ENCODE measurements at places on chromosomes 11 and 22.
A peak's percentile ranks its signal among the peaks of the same experiment; 100 is the strongest.

- no peak for DNase-seq
Measured at GRCh38 chr11:20367313-20367948, 3.9 kb downstream of the HTATIP2 start.

DNA sequence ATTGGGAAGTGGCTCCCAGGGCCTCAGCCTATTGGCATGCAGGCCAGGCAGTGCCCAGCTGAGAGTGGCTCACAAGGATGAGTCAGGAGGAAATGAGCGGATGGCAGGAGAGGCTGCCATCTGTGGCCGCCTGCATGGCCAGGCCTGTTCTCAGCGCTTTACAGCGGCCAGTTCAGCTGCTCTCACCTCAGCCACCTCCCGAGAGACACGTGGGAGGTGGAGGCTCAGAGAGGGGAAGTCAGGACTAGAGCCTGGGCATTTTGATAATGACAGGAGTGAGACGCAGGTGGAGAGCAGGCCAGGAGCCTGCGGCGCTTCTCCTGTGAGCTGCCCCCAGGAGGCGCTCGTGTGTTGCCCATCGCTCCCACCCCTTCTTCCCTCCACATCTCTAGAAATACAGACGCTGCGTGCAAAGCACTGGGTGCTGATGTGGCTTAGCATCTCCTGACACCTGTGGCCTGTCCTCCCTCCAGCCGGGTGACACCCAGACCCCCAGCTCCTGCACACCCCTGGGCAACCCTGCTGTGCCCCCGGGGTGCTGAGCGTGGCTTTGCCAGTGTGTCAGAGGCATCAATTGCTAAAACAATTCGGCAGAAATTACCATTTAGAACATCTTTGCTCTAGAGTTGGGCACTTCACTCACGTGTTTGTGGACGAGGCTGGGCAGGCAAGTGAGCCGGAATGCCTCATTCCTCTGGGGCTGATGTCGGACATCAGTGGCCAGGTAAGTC is 21.4 kb upstream of the PANX2 start:
- DNase-seq: peak; percentile 77

DNA sequence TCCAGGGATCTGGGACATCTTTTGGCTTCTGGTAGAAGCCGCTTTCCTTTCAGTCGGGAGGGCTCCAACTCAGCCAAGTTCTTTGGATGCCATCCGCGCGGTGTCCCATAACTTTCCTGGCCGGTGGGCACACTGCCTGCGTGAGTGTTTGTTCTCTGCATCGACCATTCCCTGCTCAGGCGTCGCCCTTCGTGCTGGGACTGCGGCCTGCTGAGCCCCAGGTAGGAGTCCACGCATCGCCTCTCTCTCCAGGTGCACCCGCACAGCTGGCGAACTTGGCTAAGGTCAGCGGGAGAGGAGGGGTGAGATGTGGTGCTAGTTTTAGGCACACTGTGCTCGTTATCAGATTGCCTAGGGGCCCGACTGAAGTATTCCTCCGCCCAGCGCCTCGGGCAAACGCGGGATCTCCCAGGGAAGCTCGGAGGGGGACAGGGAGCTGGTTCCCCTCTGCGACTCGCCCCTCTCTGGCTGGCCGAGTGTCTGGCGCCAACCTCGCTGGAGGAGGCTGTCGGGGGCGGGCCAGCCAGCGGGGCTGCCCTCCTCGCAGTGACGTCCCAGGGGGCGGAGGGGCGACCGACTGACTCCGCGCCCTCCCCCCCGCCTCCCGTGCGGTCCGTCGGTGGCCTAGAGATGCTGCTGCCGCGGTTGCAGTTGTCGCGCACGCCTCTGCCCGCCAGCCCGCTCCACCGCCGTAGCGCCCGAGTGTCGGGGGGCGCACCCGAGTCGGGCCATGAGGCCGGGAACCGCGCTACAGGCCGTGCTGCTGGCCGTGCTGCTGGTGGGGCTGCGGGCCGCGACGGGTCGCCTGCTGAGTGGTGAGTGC is at the start of gene LAYN:
TSS of gene LAYN (plus strand) at position 607 of the 823 bp plus-strand sequence. CDS start at position 731, 124 bp downstream.
- peak; percentile 36 for DNase-seq

DNA sequence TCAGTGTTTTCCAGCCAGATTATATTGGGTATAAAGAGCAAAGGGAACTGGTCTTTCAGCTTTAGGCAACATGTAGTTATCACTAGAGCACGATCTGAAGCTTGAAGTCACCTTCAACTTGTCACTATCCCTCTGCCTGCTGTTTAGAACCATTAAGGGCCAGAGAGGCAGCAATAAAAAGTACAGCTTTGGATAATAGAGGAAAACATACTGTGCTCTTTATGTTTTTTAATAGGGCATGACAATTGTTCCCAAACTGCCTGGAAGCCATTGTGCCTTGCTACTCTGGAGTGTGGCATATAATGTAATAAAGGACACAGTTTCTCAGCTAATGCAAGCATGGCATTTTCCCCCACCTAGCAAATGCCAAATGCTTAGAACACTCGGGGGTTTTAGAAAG is 1912.0 kb upstream of the RAG2 start:
- no peak for DNase-seq

- no peak for DNase-seq
Measured at GRCh38 chr11:120401506-120401905, 65.3 kb downstream of the ARHGEF12 start.

DNA sequence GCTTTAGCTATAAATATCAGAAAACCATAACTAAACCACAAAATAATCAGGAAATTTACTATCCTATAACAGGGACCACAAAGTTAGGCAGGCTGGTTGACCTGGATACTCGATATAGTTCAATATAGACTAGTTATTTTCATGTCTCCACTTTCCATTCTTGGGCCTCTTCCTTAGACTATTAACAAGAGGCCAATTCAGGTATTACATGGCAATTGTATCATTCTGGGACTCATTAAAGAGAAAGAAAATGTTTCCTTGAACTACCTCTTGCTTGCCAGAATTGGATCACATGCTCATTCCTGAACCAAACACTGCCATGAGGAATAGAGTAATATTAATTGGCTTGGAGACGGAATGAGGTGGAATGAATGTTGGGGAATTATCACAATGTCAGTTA is 76.0 kb downstream of the EIF3M start:
- no peak for DNase-seq

DNA sequence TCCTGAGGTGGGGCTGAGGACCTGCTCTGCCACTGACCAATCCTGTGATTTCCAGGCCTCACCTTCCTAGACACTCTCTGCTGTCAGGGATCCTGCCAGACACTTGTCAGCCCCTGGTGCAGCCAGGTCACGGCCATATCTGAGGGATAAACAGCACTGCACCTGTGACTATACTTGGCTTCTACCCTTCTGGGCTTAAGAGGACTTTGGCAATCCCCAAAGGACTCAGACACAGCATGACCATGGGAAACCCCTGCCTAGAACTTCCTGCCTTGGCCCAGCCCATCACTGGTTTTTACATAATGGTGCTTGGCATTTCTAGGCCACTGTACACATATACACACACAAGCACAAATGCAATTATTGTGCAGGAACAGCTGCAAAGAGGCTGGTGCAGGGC is 11.6 kb upstream of the OLFML1 start:
- peak; percentile 9 for DNase-seq

DNA sequence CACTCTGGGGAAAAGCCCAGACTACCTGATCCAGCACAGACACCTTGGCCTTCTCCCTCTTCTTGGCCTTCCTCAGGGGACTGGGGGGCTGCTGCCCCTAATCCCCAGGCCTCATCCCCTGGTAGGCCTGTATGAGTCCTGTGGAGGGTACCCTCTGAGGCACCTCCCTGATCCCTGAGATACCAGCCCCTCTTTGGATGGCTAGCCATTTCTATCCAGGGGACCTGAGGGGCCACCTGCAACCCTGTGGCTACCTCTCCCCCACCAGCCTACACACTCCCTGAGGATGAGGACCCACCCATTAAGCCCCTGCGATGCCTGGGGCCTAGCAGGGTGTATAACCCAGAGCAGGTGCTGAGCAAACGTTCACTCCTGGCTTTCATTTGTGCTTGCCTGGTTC is 54.6 kb downstream of the HIRA start:
- no peak for DNase-seq

DNA sequence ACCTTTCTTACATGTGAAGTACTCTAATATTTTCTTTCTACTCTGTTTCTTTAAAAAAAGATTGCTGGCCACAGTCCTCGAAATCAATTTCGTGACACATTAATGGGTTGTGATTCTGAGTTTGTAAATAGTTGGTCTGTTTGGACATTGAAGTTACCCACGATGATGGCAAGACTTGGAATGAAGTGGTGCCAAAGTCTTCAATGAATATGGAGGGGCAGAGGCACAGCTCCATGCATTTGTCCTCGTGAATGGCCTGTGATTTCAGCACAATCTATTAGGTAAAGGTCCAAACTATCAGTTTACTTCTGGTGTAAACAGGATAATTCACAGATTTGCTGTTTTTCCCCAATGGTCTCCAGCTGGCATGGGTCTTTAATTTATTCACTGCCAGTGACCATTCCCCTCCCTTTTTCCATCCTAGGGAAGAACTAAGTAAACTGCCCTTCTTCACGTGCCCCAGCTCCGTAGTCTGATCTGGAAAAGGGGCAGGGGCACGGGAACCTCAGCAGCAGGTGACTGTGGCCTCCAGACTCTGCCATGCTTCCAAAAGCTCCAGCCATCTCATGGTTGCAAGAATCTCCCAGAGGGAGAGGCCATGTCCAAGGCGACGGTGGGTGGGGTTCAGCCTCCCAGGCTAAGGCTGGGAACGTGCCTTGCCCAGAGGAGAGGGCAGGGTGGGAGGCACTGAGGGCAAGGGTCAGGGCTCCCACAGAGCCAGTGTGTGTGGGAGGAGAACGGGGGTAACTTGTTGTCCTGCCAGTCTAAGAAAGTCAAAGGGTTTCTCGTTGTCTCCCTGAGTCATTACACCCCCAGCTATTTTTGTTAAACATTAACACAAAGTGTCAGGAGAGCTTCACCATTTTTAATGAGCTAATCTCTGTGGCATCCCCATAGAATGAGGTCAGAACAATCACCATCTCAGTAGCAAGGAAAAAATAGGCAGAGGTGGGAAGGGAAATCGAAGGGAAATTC is 16.9 kb upstream of the PEX26 start:
- DNase-seq: no peak

DNA sequence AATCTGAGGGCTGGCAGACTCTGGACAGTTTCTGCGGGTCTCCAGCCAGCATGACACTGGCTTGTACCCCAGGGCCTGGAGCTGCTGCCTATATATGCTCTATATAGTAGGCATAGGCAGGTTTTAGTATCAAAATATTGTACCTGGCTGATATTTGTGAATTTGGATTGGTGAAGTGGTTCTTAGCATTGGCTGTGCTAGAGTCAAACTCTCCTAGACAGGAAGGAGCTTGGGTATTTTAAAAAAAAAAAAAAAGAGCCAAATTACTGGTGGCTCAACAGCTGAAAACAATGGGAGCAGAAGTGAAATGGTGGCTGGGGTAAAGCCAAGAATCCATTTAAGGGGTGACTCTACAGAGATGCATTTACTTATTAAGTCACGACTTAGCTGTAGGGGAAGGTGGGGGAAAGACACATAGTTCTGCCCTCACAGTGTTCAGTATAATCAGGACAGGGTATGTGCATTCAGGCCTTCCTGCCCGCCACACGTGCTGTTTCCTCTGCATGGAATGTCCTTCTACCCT is 11.0 kb upstream of the MTFP1 start:
- DNase-seq: no peak

DNA sequence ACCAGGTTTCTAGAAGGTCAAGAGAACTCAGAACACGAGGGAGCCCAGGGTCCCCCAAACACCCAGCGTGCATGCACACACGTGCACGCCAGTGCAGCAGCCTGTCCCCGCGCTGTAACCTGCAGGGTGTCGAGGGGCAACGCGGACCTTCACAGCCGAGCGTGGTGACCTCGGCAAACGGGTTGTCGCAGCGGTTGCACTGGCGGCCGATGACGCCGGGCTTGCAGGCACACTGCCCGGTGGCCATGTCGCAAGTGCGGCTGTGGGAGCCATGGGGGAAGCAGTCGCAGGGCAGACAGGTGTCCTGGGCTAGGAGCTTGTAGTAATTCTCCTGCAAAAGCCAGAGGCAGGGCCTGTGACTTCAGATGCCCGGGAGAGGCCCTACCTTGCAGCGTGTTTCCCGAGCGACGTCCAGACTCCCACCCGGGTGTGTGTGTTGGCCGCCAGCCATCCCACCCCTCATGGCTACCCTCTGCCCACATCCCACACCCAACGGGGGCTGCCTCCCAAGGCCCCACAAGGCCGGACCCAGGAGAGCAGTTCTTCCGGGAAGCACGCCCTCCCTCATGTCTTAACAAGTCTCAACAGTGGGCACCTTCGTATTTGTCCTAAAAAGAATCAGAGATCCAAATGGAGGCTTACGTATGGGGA is 56.1 kb downstream of the TRMU start:
- no peak for DNase-seq

- DNase-seq: no peak
Measured at GRCh38 chr11:20634781-20635180, 34.6 kb upstream of the NELL1 start.

GRCh38 chr11:76669901-76670484 is 554 bp downstream of the LRRC32 start:
- DNase-seq: no peak

GRCh38 chr11:15159085-15159484 is 44.4 kb downstream of the INSC start:
- DNase-seq: no peak

GRCh38 chr22:43399338-43399979 is 12.4 kb upstream of the MPPED1 start:
- no peak for DNase-seq

DNA sequence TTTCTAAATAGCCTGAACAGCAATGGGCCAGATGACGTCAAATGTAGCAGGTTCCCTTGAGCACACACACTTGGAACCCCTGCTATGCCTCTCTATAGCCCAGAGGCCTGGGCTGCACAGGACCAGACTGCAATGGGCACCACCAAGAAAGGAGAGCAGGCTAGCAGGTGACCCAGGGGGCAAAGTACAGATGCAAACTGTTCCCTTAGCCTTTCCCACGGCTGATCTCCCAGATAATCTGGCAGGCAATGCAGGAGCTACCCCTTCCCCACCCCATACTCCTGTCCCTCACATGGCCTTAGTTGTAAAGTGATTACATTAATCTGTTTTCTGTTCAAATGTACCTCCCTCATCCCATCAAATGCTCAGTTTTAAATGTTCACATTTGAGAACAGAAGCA is 41.3 kb downstream of the SMCO4 start:
- DNase-seq: no peak

DNA sequence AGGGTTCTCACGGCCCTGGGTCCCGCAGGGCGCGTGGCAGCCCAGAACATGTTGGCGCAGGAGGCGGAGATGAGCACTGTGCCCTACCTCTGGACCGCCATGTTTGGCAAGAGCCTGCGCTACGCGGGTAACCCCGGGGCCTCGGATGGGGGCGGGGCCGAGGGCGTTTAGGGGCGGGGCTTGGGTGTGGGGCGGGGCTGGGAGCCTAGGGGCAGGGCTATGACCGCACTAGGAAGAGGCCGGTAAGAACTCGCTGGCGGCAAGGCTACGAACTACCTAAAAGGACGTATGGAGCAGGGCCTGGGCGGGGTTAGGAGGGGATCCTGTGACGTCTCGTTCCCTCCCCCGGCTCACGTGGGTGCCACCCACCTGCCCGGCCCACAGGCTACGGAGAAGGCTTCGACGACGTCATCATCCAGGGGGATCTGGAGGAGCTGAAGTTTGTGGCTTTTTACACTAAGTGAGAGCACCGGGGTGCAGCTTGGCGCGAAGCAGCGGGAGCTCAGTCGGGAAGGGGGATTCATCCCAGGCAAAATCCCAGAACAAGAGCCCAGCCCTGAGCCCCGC is 2.8 kb upstream of the LZTR1 start:
- peak; percentile 84 for DNase-seq

All from CD4-positive, alpha-beta T cell treated with Interferon alpha-2 for 1 hour (primary cell).